Heart left ventricle (tissue), 16 donors: ENCODE measurements at places on chromosomes 16 and 17. TPM values are rescaled to one million over a fixed set of nuclear protein-coding genes. Genes with fewer than 3 reads are reported as not detected.

The ZNF689 gene
- 4.9 TPM for polyA plus RNA-seq

The SPATA32 gene
- polyA plus RNA-seq = not detected

The AXIN2 gene
- 20.0 TPM for polyA plus RNA-seq

The AGRP gene
- not detected for polyA plus RNA-seq

The CCL16 gene
- polyA plus RNA-seq = not detected

The TBC1D3 gene
- not detected for polyA plus RNA-seq

The SLC35G6 gene
- polyA plus RNA-seq = 0.08 TPM

The TSPOAP1 gene
- 1.6 TPM for polyA plus RNA-seq

The USP36 gene
- 18.3 TPM for polyA plus RNA-seq

The GAS2L2 gene
- polyA plus RNA-seq = not detected

The IRX3 gene
- polyA plus RNA-seq = 34.7 TPM

The KIF18B gene
- 0.12 TPM for polyA plus RNA-seq

The TEKT5 gene
- polyA plus RNA-seq = not detected

The ITGAD gene
- polyA plus RNA-seq = not detected

The TBC1D3E gene
- not detected for polyA plus RNA-seq

The MYOCD gene
- 24.6 TPM for polyA plus RNA-seq

The OTOP3 gene
- not detected for polyA plus RNA-seq

The PYY gene
- not detected for polyA plus RNA-seq

The TMEM170A gene
- polyA plus RNA-seq = 8.2 TPM

The TP53TG3 gene
- not detected for polyA plus RNA-seq

The SOCS1 gene
- 2.9 TPM for polyA plus RNA-seq

The EXOC3L1 gene
- 3.4 TPM for polyA plus RNA-seq

The KRTAP2-2 gene
- not detected for polyA plus RNA-seq

The RFFL gene
- 7.1 TPM for polyA plus RNA-seq

The TBKBP1 gene
- polyA plus RNA-seq = 23.8 TPM

The HLF gene
- 6.9 TPM for polyA plus RNA-seq

The SDR42E2 gene
- polyA plus RNA-seq = not detected

The KRT25 gene
- polyA plus RNA-seq = not detected

The ZNF785 gene
- polyA plus RNA-seq = 4.5 TPM

The KRTAP4-4 gene
- not detected for polyA plus RNA-seq

The SHBG gene
- 0.28 TPM for polyA plus RNA-seq
